ENCODE measurements at places on chromosomes 3 and 15.

- DNase-seq, result no peak
Observed at GRCh38 chr3:94285872-94286271, 223.0 kb downstream of the NSUN3 start.

DNA sequence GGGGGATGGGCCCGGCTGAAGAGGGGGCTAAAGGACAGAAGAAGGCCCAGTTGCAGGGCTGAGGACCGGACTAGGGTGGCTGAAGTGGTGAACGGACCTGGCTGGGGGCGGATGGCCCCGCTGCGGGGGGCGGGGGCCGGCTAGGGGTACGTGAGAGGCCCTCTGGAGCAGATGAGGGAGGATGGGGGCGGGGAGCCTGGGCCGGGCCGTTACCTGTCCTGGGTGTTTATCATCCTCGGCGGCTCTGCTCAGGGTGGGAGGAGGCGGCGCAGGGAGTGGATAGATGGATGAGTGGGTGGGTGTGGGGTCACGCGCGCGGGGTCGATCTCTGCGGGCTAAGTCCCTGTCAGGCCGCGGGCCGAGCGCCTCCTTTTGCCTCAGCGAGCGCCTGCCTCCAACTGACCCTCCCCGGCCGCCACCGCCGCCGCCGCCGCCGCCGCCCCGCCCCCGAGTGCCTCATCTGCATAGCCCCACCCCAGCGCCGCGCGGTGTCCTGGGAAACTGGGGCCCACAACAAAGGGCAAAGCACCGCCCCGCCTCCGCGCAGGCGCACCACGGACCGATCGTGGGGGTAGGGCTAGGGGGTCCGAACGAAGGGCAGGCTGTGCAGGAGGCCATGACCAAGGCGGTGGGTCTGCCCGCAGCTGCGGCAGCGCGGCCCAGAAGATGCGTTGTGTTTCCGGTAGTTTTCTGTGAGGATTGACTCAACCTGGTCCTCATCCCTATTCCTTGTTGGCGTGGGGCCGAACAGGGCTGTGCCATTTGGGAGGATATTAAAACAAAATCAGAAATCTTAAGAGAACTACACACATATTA lies 72.4 kb downstream of the RBPMS2 start:
- peak; percentile 93 for DNase-seq

DNA sequence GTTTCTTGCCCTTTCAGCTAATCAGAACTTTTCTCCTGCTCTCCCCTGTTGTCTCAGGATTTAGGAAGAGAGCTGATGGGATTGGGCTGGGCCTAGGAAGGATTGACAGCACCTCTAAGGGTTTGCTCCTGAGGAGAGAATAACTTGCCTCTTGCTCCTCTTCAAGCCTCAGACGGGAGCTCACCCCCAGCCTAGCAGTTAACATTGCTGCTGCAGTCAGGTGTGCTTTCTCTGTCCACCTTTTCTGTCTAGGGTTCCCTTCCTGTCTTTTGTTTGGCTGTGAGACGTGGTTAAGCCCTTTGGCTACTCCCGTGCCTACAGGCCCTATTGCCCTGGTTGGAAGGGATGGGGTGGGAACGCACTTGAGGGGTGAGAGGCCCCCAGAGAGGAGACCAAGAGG lies 20.1 kb downstream of the TMEM108 start:
- no peak for DNase-seq

DNA sequence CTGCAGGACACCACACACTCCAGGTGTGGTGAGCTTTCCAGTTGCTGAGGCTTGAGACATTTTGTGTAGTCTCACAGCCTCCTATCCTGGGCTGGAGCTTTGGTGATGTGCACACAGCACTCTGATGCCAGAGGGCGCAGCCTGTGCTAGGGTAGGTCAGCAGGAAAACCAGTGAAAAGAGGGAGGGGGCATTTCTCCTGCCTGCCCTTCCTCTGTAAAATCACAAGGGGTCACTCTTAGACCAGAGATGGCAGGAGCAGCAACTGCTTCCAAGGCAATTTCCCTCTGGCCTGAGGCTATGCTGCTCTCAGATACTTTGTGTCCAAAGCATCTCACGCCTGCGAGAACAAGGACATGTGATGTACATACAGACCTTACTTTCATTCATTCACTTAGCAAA lies 16.5 kb upstream of the MUSTN1 start:
- DNase-seq, result peak; percentile 75

All from COLO829 (cell line).